ENCODE measurements at places on chromosomes 4 and X.

- no peak for DNase-seq
Measured at GRCh38 chr4:151744614-151745013, 16.2 kb downstream of the GATB start.

GRCh38 chr4:38532908-38533499, 131.0 kb upstream of the KLF3 start:
- no peak for DNase-seq

DNA sequence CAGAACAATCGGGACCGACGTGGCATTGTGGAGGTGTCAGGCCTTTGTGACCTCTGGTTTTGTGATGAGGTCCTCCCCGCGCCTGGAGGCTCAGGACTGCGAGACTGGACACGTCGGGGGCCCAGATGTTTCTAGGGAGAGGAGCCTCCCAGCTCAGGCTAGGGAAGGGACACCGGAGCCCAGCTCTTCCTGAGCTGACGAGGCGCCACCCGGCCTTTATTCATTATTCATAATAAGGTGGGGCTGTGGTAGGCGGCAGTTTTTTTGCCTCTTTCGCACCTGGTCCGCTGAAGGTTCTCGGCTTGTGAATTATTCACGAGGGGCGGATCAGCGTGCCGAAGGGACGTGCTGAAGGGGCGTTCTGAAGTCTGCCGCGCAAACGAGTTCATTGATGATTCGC, 2.3 kb upstream of the UBA1 start:
- DNase-seq: no peak

DNA sequence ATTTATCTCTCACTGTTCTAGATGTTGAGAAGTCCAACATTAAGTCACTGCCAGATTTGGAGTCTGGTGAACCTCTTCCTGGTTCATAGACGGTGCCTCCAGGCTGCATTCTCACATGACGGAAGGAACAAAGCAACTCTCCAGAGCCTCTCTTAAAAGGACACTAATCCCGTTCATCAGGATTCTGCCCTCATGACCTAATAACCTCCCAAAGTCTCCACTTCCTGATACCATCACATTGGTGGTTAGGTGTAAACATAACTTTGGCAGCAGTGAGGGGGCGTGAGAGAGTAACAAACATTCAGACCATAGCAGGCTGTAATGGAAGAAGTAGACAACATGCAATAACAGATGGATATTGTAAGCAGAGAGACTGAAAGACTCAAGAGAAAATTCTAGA, 388.6 kb downstream of the PDHA2 start:
- DNase-seq: no peak

DNA sequence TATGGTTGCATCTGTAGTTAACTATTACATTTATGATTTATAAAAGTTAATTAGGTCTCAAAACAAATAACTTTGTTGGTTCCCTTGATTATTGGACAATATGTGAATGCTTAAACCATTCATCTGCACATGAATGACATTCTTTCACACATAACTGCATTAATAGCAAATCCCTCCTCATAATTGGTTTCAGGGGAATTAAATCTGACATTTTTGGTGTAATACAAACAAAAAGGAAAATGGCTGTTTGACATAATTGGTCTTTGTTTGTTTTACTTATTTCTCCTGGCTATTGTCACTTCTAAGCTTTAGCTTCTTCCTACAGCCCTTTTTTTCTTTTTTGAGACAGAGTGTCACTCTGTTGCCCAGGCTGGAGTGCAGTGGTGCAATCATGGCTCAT, 71.9 kb downstream of the TBC1D9 start:
- DNase-seq: no peak

GRCh38 chrX:9919632-9920172, 47.5 kb upstream of the CLDN34 start:
- DNase-seq: no peak

- no peak for DNase-seq
Measured at GRCh38 chr4:157050561-157050960, 25.4 kb upstream of the GLRB start.

DNA sequence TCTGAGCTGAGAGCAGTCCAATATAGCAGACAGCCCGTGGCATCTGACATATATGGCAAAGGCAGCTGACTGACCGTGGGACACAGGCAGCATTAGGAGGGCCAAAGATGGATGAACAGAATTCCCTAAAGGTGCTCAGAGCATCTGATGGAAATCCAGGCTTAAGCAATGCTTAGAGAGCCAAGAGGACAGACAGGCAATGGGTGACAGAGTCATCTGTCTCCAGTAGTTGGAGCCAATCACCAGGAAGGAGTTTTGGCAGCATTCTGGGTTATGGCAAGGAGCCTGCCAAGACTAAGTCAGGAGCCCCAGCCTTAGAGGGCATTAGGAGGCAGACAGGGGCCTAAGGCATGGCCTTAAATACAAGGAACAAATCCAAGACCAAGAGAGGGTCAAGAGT, 153.3 kb upstream of the USP9X start:
- no peak for DNase-seq

DNA sequence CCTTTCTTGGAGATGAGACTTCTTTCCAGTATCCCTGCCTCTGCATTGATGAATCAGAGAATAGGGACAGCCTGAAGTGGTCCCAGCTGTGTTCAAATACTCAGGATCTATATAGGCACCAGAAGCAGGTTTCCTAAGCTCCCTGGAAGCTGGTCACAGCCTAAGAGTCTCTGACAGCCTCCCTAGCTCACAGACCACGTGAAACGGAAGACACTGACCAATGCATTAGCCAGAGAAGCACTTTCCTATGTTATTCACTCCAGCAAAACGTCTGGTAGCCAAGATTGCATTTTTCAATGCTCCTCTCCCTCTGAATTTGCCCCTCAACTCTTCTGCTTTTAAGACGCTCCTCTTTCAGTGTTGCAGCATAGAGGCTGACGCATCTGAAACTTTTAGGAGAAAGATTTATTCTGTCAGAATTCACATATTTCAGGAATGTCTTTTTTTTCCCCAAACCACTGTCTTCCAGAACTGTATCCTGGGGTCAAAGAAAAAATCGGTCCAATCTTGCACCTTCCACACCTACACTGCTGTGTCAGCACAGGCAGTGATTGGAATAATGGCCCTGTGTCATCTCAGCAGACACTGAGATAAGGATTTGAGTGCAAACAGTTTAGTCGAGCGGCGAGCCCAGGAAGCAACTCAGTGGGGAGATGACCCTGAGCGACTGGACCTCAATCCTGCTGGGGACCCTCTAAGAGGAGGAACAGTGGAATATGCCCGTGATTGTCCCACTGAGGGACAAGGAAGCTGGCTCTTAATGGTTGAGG, 109.4 kb downstream of the SMIM20 start:
- DNase-seq: no peak

- no peak for DNase-seq
Measured at GRCh38 chr4:57866468-57867171, 756.4 kb upstream of the IGFBP7 start.

- no peak for DNase-seq
Measured at GRCh38 chr4:61911313-61911756, 711.2 kb downstream of the ADGRL3 start.

- DNase-seq: no peak
Measured at GRCh38 chr4:170025523-170026252, 507 bp downstream of the MFAP3L start.

DNA sequence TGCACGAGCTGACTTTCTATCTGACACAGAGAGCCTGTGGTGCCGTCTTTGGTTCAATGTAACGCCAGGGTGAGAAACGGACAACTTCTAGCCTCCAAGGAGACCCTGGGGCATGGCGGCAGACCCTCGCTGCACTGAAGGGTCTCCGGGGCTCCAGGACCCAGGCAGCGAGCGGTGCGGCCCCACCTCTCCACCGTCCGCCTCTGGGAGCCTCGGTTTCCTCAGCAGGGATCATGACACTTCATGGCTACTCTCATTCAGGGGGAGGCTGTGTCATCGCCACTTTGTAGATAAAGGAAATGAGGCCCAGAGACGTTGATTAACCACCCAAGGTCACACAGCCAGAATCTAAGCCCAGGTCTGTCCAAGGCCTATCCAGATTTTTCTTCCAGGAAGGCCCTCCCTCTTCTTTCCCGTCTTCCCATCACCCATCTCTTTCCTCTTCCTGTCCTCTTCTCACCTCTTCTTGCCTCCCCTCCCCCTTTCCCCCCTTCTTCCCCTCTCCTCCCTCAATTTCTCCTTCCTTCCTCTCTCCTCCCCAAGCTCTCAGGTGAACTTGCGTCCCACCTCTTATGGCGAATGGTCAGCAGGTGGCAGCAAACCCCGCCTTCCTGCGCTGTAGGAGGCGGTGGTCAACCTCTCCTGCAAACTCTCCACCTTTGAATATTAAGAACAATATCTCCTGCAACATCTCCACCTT, 69.3 kb upstream of the HMX1 start:
- DNase-seq: no peak

- DNase-seq: no peak
Measured at GRCh38 chr4:153890761-153891160, 101.9 kb upstream of the SFRP2 start.

DNA sequence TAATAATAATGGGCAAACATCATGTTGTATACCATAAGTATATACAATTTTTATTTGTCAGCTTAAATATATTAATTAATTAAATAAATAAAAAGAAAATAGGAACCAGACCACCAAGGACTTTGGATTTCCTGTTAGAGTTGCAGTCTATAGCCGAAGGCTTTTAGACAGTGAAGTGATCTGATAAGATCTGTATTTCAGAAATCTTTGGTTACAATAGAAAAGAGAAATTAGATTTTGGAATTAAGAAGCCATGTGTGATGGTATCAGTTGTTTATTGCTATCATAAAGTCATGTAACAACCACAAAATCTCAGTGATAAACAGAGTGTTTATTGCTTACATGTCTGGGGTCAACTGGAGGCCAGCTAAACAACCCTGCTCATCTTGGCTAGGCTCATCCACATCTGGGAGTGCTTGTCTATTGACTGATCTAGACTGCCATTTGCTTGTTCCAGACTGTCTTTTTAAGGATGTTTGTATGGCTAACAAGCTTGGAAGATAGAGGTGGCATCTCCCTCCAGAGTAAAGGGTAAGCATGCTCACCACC, 142.1 kb upstream of the USP9X start:
- DNase-seq: no peak

- DNase-seq: no peak
Measured at GRCh38 chrX:110327336-110327735, 9.5 kb upstream of the AMMECR1 start.

- DNase-seq: no peak
Measured at GRCh38 chrX:121160987-121161386, 113.6 kb downstream of the GLUD2 start.

- no peak for DNase-seq
Measured at GRCh38 chrX:53294024-53294648, 12.8 kb upstream of the IQSEC2 start.

GRCh38 chr4:73379946-73380345, 24.1 kb upstream of the ALB start:
- DNase-seq: no peak

DNA sequence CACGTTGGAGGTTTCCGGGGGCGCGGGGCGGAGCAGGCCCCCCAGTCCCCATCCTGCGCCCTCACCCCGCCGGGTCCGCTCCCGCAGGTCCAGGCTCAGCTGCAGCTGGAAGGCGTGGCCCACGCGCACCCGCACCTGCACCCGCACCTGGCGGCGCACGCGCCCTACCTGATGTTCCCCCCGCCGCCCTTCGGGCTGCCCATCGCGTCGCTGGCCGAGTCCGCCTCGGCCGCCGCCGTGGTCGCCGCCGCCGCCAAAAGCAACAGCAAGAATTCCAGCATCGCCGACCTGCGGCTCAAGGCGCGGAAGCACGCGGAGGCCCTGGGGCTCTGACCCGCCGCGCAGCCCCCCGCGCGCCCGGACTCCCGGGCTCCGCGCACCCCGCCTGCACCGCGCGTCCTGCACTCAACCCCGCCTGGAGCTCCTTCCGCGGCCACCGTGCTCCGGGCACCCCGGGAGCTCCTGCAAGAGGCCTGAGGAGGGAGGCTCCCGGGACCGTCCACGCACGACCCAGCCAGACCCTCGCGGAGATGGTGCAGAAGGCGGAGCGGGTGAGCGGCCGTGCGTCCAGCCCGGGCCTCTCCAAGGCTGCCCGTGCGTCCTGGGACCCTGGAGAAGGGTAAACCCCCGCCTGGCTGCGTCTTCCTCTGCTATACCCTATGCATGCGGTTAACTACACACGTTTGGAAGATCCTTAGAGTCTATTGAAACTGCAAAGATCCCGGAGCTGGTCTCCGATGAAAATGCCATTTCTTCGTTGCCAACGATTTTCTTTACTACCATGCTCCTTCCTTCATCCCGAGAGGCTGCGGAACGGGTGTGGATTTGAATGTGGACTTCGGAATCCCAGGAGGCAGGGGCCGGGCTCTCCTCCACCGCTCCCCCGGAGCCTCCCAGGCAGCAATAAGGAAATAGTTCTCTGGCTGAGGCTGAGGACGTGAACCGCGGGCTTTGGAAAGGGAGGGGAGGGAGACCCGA, 14.0 kb downstream of the SHOX start:
- no peak for DNase-seq

GRCh38 chr4:97367878-97368277, 775.4 kb downstream of the STPG2 start:
- no peak for DNase-seq

DNA sequence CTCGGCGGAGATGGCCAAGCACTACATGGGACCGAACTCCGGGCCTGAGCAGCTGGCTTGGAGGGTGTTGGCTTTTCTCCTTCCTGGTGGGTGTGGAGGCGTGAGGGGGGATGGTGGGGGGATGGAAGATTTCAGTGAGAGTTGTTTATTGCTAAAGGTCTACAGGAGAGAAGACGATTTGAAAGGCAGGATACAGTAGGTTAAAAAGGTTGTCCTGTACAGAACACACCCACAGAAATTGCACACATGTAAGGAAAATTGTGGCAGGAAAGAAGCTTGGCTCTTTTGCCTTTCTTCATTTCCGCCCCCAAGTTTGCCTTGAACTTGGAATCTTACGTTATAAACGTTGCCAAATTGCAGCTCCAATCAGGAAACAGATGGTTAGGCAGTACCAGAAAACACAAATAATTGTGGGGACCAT, 74.1 kb upstream of the STOX2 start:
- no peak for DNase-seq

GRCh38 chrX:42020225-42020624, 96.9 kb upstream of the CASK start:
- DNase-seq: no peak

GRCh38 chr4:65789805-65790204, 119.5 kb upstream of the EPHA5 start:
- no peak for DNase-seq

- DNase-seq: no peak
Measured at GRCh38 chr4:7124689-7125442, 57.0 kb upstream of the GRPEL1 start.

GRCh38 chr4:145081756-145082155, 16.2 kb downstream of the ANAPC10 start:
- no peak for DNase-seq
